ENCODE measurements at places on chromosomes 12 and 14.

DNA sequence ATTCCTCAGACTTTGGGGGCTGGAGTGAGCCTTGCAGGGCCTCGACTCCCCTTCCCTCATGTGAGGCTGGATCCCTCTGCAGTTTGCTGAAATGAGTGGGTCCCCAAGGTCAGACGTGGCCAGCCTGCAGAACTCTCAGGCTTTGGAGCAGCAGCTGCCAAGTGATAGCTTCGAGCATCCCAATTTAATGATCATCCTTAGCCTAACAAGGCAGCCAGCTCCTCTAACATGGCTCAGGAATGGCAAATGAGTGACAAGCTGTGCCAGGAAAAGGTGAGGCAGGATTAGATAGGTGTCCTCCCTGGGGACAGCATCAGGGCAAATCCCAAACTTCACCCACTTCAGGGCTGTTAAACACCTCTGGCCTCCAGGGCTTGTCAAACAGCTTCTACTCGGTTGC, 130.7 kb upstream of the PWP1 start:
- DNase-seq: no peak

GRCh38 chr12:19689801-19690472, 250.6 kb downstream of the AEBP2 start:
- DNase-seq: no peak

DNA sequence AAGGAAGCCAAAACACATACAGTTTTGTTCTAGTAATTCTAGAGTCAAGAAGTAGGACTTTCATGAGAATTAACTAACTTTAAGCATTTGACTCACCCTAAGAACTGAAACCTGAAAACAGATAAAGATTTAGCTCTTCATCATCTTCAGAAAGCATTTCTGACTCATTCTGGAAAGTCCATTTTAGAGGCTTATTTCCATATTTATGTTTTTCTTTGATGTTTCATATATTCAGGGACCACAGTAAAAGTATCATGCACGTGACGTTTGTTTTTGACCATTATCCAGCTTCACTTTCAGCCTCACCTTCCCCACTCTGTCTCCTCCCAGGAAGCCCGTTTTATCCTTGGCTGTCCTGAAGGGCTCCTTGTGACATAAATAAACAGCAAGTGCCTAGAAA, 79.2 kb downstream of the MDGA2 start:
- DNase-seq: no peak

DNA sequence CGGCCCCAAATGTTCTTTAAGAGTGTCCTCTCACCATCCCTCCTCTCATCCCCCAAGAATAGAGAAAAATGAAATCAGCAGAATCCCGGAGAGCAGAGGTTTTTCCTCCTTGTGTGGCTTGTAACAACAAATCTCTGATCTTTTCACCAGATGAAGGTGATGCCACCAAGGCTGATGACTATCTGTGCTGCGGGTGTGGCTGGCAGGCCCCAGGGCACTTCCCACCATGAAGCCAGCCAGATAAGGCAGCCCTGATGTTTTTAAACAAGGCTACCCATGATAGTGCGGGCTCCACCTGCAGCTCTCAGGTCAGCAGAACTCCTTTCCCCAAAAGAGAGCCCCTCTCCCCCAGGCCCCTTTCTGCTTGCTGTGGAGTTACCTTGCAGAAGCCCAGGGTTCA, 58.0 kb upstream of the PARP11 start:
- DNase-seq: no peak

- DNase-seq: no peak
These were observed 37.6 kb downstream of the ZFYVE26 start for GRCh38 chr14:67778792-67779191.

DNA sequence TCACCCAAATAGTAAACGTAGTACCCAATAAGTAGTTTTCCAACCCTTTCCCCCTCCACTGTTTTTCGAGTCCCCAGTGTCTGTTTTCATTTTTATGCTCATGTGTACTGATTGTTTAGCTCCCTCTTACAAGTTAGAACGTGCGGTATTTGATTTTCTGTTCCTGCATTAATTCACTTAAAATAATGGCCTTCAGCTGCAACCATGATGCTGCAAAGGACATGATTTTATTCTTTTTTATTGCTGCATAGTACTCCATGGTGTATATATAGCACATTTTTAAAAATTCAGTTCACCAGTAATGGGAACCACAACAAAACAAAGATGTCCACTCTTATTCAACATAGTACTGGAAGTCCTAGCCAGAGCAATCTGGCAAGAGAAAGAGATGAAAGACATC, 72.8 kb downstream of the DUSP6 start:
- DNase-seq: no peak

GRCh38 chr12:119593578-119594398, at the start of gene TMEM233:
TSS of gene TMEM233 (plus strand) at chr12:119593774. CDS start at chr12:119593849, 75 bp downstream.
- no peak for DNase-seq

DNA sequence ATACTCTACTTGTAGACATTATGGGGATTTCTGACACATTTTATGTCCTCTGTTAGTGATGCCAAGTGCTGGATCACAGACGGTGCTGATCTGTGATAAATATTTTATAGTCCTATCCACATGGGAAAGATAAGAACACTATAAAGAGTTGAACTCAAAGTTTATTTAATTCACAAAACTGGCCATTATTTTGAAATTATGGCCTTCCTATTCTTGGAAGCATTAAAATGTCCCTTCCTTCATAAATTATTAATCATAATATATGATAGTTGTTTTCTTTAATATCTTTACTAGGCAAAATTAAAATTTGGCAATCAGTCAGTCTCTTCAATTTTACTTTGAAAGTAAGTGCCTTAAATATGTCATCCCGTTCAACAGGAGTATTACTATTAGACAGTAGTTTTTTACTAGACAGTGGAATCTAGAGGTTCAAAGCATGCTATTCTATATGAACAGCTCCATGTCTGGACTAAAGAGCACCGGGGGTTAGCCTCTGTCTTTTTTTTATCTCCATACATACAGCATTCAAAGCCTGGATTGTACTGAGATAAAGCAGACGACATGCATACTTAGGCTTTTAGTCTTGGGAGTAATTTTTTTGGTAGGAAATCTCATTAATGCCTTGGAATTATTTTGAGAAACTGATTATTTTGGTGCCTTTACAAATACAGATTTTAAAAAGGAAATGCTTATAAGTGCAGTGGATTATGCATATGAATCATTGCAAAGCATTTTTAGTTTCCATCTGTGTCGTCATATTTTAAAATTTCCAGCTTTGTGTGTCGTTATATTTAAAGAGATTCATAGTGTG, 306.1 kb upstream of the RGS6 start:
- DNase-seq: no peak

DNA sequence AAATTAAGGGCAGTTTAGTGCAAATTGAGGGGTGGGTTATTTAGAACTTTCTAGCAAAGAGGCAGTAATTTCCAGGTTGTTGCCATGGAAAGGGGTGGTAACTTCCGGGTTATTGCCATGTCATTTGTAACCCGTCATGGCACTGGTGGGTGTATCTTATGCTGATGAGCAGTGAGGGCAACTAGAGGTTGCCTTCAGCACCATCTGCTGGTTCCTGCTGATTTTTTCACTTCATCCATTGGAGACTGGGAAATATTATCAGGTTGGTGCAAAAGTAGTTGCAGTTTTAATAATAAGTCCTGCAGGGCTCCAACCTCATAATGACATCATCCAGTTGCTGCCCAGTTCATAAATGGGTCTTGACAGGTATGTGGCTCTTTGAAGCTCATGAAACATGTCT, 24.4 kb upstream of the SERPINA4 start:
- no peak for DNase-seq

GRCh38 chr12:19833775-19834501, 394.6 kb downstream of the AEBP2 start:
- no peak for DNase-seq

- DNase-seq: no peak
These were observed 2.1 kb downstream of the BICD1 start for GRCh38 chr12:32108787-32109186.

- DNase-seq: no peak
These were observed 296.2 kb upstream of the FLRT2 start for GRCh38 chr14:85233756-85234155.

DNA sequence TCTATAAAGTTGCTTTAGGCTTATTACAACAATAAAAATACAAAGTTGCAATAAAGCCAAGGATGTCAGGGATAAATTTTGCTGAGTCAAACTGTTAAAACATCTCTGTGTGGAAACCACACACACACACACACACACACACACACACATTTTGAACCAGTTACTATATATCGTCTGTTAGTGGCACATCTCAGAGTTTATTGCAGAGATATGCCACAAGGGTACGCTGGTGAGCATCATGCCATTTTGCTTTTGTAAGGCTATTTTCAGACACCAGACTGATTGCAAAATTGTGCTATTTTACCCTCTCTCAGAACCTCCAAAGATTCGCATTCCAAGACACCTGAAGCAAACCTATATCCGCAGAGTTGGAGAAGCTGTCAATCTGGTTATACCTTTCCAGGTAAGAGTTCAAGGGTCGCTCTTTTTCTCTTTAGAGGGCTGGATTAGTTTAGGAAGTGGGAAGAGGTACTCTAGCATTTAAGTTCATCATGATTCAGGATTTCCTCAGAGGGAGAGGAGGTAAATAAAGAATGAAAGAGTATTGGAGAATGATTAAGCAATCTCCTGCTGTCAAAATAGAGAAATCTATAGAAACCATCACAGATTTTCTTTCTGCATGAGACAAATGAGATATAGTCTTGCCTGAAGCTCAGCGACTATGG, 27.3 kb upstream of the CHPT1 start:
- DNase-seq: no peak

- no peak for DNase-seq
These were observed 203.7 kb downstream of the PTPRO start for GRCh38 chr12:15526033-15526432.

GRCh38 chr12:27968972-27969623, 3.4 kb downstream of the PTHLH start:
- no peak for DNase-seq

DNA sequence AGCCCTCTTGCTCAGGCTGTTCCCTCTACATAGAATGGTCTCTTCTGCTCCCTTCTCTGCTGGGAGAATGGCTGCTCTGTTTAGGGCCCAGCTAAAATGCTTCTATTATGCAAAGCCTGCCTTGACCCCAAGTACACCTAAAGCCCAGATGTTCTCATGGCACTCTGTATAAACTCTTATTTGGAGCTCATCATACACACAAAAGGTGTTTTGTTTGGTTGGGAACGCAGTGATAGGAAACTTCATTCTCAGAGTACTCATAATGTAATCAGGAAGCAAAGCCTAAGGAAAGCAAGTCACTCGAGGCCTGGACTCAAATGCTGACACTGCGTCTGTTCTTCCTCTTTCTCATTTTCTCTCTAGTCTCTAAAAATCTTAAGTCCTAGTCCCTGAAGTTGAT, 38.2 kb upstream of the SYCP3 start:
- no peak for DNase-seq

DNA sequence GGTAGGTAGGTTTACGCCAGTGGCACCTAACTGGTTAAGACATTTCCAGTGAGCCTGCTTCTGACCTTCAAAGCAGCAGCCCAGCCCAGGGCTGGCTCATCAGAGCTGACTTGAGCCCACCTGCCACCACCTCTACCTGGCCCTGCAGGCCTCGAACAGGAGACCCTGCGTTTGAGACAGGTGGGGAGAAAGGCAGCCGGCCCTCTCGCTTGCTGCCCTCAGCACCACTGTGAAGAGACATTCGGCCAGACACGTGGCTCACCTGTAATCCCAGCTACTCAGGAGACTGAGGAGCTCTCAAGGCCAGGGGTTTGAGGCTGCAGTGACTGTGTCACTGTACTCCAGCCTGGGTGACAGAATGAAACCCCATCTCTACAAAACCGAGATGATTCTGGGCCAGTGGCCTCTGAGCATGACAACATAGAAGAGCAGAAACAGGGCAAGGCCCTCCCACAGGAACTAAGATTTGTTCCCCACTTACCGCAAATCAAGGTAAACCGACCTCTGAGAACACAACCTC, 74.2 kb downstream of the TESC start:
- DNase-seq: no peak

- DNase-seq: no peak
These were observed 22.4 kb downstream of the DDX47 start for GRCh38 chr12:12835378-12836146.

- DNase-seq: no peak
These were observed 226.7 kb downstream of the GXYLT1 start for GRCh38 chr12:41917938-41918341.

DNA sequence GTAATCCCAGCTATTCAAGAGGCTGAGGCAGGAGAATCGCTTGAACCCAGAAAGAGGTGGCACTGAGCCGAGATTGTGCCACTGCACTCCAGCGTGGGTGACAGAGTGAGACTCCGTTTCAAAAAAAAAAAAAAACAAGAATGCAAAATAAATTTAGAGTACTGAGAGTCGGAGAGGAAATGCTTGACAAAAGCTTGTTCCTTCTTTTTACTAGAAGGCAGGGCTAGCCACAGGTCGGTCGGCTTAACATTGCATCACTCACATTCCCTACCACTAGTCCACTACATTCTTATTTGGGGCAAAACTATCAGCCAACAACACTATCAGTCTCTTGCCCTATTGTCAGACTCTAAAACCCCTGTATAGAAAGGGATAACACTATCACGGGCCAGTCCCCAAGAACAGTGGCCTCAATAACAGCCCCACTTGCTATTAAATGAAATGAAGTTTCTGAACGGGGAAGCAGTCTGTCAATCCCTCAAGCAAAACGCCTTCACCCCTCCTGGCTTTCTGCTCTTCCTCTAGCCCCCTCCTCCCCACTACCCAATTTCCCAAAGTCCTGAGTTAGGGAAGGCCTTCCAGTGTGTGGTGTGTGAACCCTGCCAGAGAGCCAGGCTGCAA, 1.0 kb downstream of the RNF41 start:
- DNase-seq: no peak

GRCh38 chr14:76902591-76902990, 76.4 kb downstream of the LRRC74A start:
- no peak for DNase-seq

GRCh38 chr12:110126557-110126956, 2.4 kb downstream of the IFT81 start:
- no peak for DNase-seq

GRCh38 chr14:105023144-105023543, 2.3 kb upstream of the CDCA4 start:
- no peak for DNase-seq

DNA sequence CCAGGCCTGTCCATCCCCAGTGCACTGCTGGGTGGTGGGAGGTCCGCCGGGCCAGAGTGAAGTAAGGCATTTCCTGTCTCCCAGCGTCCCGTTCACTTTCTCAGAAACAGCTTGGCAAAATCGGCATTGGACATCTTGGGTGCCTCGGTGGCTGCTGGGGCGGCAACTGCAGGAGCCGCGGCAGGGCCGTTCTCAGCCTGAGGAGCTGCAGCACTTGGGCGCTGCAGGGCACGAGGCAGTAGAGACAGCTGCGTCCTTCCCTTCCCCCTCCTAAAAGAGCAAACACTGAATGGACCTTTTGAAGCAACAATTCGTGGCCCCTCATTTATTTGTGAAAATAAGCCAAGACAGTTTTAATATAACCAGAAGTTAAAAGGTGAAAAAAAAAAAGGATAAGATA, 8.3 kb downstream of the FICD start:
- no peak for DNase-seq
